NCI-H69 (cell line): ENCODE measurements at places on chromosomes 4 and X.
A peak's percentile ranks its signal among the peaks of the same experiment; 100 is the strongest.

GRCh38 chr4:5636766-5637670 is 71.3 kb downstream of the EVC2 start:
- DNase-seq, result peak; percentile 17

GRCh38 chr4:158535130-158535614 is 13.5 kb downstream of the RXFP1 start:
- no peak for DNase-seq

GRCh38 chrX:13752646-13753045 is 18.1 kb downstream of the OFD1 start:
- DNase-seq, result no peak

DNA sequence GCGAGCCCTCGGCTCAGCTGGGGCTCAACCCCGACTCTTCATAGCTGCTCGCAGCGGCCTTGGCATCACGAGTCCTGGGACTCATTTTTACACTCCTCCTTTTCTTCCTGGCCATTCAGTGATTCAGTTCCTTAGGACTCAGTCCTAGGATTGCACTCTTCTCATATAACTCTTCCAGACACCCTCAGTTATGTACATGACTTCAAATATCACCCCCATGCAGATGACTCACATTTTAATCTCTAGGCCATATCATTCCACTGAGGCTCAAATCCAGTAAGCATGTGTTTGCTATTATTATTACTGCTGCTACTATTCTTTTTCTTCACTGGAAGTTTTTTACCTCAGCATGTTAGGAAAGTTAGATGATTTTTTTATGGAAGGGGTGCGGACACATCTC is 14.4 kb downstream of the ITGB1BP2 start:
- DNase-seq, result no peak

DNA sequence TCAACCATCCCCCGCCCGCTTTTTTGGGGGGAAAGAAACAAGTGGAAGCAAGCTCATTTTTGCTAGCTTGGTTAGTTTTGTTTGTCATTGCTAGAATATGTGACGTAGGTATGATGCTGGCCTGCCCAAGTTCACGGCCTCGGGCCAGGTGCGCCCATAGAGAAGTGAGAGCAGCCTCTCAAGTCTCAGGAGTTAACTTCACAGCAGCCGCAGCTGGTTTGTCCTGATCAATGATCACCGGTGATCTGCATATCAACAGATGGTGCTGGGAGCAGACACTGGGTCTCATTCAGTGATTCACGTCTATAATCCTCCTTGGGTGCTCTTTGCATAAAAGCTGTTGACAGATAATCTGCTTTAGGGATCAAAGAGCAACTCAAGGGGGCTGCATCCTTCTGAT is 50.1 kb downstream of the ENPP6 start:
- no peak for DNase-seq

DNA sequence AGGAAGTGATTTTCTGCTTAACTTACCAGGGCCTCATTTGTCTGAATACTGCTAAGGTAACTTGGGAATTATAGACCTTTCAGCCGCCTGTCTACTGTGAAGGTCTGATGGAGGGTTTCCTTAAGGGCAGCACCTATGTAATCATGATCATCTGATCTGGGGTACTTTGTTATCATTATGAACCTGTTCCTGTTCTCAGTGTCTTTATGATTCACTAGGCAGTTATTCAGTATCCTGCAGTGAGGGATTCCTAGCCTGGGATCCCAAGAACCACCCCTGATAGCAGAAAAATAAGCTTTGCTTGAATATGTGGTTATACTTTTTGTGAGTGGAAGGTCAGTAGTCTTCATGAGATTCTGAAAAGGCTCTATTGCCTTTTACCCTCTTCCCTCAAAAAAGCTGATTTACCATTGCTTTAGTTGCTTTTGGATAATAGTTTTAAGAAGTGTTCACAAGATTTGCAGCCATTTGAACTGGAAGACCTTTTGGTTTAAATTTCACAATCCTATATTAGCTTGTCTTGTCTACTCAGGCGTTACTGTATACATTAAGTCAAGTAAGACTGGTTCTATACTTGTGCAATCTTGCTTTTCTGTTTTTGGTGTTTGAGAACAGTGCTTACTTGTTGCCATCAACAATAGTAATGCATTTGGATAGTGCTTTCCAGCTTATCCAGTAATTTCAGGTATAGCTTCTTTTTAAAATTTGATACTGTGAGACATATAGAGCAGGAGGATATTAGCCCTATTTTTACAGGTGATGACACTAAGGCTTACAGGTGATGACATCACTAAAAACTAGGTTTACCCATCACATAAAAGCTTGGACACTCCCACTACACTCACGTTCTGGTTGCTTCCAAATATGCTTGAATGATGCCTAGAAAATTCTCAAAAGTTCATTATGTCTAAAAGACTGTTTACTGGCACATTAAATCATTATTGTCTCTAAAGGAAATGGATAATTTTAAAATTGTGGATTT is 60.0 kb downstream of the FHIP1A start:
- DNase-seq, result no peak

GRCh38 chr4:22385611-22386011 is 130.3 kb downstream of the ADGRA3 start:
- no peak for DNase-seq

DNA sequence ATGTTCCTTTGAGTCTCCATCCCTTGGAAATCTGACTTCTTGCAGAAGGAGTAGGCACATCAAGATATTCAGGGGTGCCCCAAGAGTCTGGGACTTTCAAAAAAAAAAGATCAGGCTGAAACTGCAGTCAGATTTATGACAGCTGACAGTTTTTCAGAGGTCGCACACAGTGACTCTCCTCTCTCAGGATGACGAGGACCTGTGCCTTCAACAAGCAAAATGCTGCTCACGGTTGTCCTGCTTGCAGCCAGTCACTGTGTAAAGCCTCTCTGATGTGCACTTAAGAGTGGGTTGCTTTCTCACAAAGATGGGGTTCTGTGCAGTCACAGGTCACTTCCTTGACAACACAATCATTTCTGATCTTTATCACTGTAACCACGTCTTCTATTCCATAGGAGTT is 178.2 kb downstream of the PTTG2 start:
- DNase-seq, result no peak

- DNase-seq, result no peak
Observed at GRCh38 chr4:132123870-132124623, 1025.0 kb upstream of the PCDH10 start.

GRCh38 chr4:126564283-126564854 is 1068.4 kb upstream of the INTU start:
- DNase-seq, result no peak

DNA sequence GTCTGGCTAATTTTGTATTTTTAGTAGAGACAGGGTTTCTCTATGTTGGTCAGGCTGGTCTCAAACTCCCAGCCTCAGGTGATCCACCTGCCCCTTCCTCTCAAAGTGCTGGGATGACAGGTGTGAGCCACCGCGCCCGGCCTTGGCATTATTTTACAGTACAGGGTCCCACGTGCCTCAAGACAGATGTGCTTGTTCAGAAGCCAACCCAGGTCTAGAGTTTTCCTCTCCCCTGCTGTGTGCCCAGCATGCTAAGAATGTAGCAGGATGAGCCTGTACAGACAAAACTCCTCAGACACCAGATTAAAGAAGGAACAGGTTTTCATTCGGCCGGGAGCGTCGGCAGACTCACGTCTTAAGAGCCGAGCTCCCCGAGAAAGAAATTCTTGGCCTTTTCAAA is 42.2 kb downstream of the CRLF2 start:
- no peak for DNase-seq

DNA sequence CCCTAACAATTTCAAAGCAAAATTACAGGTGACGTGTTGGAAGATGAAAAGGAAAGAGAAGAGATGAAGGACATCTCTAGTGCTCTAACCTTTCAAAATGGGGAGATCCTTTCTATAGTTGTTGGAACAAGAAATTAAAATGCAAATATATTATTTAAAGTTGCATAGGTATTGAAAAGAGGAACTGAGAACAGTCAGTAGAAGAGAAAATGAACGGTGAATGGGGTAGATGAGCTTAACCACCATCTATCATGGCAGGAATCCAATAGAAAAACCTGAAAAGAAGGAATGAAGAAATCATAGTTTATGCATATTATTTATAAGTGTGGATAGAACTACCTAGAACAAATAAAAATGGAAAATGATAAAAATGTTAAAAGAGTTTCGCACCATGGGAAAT is 42.0 kb downstream of the ANXA5 start:
- DNase-seq, result no peak

- DNase-seq, result no peak
Observed at GRCh38 chr4:188021548-188022249, 26.1 kb downstream of the ZFP42 start.

DNA sequence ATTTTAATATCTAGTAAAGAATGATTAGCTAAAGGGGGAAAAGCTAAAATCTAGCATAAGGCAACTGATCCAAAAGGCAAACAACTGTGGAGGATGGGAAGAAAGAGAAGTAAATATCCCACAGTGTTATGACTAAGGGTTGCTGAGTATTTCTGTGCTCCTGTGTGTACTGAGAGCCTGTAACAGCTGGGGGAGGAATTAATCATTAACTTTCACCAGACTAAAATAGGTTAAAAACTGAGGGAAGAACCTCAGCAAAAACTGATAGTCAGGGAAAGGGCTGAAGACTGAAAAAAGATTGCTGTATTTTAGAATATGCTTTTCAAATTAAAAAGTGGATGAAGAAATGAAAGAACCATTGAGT is 365.9 kb downstream of the CXXC4 start:
- DNase-seq, result peak; percentile 58

- DNase-seq, result no peak
Observed at GRCh38 chrX:118989886-118990285, 15.5 kb downstream of the LONRF3 start.

- no peak for DNase-seq
Observed at GRCh38 chrX:119728487-119728886, 29.9 kb upstream of the SOWAHD start.

- peak; percentile 27 for DNase-seq
Observed at GRCh38 chr4:52968691-52969090, 106.6 kb downstream of the RASL11B start.

- no peak for DNase-seq
Observed at GRCh38 chr4:42484630-42485029, 87.3 kb downstream of the SHISA3 start.

DNA sequence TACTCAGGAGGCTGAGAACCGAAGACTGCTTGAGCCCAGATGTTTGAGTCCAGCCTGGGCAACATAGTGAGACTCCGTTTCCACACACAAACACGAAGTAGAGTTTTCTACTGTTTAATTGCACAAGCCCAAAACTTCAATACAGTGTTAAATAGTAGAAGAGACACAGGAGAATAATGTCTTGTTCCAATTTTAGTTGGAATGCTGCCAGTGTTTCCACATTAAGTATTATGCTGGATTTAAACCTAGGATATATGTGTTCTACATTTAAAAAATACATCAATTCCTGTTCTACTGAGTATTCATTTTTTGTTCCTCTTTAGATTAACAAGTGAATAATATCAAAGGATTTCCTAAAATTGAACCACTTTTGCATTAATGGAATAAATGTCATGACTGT is 91.3 kb downstream of the LCORL start:
- DNase-seq, result no peak

GRCh38 chr4:42720533-42720932 is 63.6 kb upstream of the ATP8A1 start:
- no peak for DNase-seq

GRCh38 chr4:71272976-71273375 is 65.8 kb upstream of the SLC4A4 start:
- no peak for DNase-seq

GRCh38 chr4:84995386-84995785 is 28.9 kb upstream of the WDFY3 start:
- no peak for DNase-seq

DNA sequence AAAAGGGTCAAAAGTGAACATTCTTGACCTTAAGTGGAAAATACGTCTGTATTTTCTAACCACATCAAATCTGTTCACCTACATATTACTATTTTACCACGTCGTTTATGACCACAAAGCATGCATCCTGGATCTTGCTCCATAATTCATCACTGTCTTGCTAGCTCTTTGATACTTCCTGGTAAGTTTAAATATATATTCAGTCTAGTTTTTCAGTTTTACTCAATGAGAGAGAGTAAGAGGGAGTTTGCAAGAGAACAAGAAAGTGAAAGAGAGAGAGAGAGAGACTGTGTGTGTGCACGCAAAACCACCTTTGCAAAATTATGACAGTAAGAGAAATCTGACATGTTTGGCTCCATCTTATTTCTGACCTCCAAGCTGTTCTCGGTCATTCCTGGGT is 173.7 kb upstream of the GALNTL6 start:
- no peak for DNase-seq

- no peak for DNase-seq
Observed at GRCh38 chr4:170949084-170949483, 859.3 kb upstream of the AADAT start.

GRCh38 chr4:61500883-61501282 is 300.8 kb downstream of the ADGRL3 start:
- peak; percentile 51 for DNase-seq

GRCh38 chr4:180134091-180134866 is 2108.9 kb upstream of the TENM3 start:
- DNase-seq, result peak; percentile 80

DNA sequence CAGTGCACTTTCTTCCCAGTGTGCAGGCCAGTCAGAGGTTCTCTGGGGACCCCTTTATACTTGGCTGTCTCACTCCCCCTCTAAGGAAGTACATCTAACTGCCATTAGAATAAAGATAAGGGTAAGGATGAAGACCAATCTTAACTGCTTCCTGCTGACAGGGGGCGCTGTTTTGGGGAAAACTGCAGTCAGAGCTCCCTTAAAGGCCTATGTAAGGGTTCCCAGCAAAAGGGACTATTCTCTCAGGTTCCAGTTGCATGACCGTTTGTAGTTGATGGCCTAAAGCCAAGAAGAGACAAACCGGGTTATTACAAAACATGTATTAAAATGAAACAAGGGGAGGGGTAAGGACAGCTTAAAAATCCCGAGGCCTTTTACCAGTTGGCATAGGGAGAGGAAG is 115.6 kb upstream of the SPIN4 start:
- no peak for DNase-seq

DNA sequence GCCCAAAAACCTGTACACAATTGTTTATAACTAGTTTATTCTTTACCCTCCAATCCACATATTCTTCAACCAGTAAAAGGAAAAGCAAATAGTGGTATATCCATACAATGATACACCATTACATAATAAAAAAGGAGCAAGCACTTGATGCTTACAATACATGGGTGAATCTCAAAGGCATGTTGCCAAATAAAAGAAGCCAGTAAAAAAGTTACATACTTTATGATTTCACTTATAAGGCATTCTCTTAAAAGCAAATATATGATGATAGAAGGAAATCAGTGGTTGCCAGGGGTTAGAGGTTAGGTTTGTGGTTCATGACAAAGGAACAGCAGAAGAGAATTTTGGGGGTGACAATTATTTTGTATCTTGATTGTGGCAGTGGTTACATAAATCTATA is 896.1 kb upstream of the LCORL start:
- no peak for DNase-seq
